ENCODE measurements at places on chromosomes 6 and 20. TPM values are rescaled to one million over a fixed set of nuclear protein-coding genes. Genes with fewer than 3 reads are reported as not detected.

HAO1 gene
- not detected for total RNA-seq

SRMS gene
- not detected for total RNA-seq

BHLHE23 gene
- not detected for total RNA-seq

ZMYND8 gene
- 34.1 TPM for total RNA-seq

ASF1A gene
- 8.4 TPM for total RNA-seq

Measured in subcutaneous adipose tissue (tissue), 4 donors.